BE2C (cell line): ENCODE measurements at places on chromosomes 7 and 10.

DNA sequence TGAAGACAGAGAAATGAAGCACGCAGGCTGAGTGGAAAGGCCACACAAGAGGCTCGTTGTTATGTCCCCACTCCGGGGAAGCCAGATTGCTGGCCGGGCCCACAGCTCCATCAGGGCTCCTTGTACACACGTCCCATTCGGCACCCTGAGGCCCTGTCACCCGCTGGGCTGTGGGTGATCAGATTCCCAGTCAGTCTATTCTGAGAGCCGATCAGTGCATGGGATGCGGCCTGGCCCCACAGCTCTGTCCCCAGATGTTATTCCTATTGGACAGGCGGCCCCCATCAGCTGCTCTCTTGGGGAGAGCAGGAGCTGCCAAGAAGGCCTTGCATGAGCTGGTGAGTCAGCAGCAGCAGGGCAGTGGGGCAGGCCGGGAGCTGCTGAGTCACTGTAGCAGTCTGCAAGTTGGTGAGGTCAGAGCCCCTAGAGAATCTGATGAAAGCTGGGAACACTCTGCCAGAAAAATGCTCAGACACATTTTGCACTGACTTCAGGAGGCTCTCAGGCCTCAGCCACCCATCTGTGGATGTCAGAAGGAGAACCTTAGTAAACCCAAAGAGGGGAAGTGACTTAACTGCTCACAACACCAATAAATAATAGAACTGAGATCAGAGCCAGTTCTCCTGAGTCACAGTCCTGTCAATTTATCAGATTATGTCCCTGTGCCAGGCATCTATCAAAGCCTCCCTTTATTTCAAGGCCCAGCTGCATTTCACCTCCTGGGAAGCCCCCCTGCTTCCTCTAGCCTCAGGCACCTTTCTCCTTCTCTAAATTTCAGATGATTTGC lies 9.4 kb upstream of the PSAP start:
- peak; percentile 96 for DNase-seq

- no peak for DNase-seq
Observed at GRCh38 chr7:151885202-151885580, 8.3 kb upstream of the PRKAG2 start.

DNA sequence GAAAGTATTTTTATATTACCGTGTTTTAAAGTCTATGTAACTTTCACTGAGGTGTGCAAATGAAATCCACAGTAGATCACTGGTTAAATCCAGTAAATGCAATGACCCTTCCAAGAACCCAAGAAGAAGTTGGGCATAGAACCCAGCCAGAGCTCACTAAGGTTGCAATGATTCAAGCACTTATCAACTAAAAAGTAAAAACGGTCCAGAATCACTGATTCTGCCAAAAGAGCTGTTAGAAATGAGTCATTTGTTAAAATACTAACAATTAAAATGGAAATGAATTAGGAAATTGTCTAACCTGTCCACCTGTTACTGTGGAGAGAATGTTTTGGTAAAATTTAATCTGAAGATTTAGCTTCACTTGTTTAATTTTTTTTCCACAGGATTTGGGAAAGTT lies 74.4 kb downstream of the ANK3 start:
- no peak for DNase-seq

- DNase-seq, result no peak
Observed at GRCh38 chr7:125555916-125556315, 626.3 kb upstream of the POT1 start.

GRCh38 chr7:151352512-151352911 lies 10.9 kb downstream of the NUB1 start:
- DNase-seq, result no peak

GRCh38 chr7:73758581-73759138 lies 11.4 kb downstream of the CLDN3 start:
- no peak for DNase-seq

GRCh38 chr10:100362570-100363496 lies 15.8 kb downstream of the SCD start:
- DNase-seq, result no peak

GRCh38 chr7:101783381-101784181 lies 33.8 kb upstream of the CUX1 start:
- DNase-seq, result no peak

DNA sequence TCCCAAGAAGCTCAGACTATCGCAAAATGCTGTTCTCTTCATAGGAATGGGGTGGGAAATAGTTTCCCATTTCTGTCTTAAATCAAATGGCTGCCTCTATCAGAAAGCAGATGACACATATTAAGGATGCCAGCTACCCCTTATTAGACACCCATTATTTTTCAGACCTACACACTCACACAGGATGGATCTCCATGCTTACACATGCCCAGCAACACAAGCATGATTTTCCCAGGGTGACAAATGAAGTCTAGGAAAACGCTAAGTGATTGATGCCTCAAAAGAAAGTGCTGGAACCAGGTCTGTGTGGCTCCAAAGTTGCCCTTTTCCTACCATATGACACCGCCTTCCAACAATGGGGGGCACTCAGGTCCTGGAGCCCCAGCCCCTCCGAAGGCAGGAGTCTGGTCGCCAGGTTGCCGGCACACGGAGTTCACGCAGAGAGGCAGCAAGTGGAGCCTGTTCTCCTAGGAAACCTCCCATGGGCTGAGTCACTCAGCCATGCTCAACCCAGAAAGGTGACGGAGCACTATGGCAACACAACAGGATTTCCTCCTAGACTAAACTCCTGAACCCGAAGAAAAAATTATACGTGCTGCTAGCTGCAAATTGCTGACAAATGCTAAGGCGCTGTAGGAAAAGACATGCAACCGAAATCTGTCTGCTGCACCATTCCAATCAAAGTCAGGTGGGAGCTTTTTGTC lies 19.8 kb downstream of the VOPP1 start:
- peak; percentile 36 for DNase-seq

- DNase-seq, result no peak
Observed at GRCh38 chr10:54815583-54815982, 14.6 kb upstream of the PCDH15 start.

GRCh38 chr7:105297985-105298384 lies 90.7 kb downstream of the SRPK2 start:
- DNase-seq, result no peak

DNA sequence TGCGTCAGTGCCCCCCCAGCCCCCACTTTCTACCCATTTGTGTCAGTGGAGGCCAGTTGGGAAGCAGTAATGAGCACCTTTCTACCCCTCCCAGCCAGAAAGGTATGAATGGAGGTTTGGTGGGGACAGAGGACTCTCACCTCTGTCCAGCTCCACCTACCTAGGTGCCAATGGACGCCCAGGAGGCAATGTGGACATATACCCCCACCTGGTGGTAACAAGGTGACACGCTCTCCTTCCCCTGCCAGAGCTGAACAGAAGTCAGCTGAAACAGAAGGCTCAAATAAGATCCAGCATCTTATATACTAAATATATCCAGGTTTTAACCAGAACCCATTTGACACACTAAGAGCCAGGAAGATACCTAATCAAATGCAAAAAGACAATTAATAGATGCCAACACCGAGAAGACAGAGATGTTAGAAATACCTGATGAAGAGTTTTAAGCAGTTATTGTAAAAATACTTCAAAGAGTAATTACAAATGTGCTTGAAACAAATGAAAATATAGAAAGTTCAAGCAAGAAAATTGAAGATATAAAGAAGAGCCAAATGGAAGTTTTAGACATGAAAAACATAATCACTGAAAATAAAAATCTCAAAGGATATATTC lies 18.4 kb upstream of the SORCS3 start:
- no peak for DNase-seq

GRCh38 chr10:95422233-95422632 lies 131.4 kb upstream of the PDLIM1 start:
- DNase-seq, result no peak

- DNase-seq, result peak; percentile 13
Observed at GRCh38 chr7:32890010-32890792, 1.4 kb downstream of the KBTBD2 start.
